Cerebellar nuclear complex (tissue), 1 donor: ENCODE measurements at places on chromosomes 13 and 19.
A peak's percentile ranks its signal among the peaks of the same experiment; 100 is the strongest.

GRCh38 chr13:113882716-113883115, 18.8 kb upstream of the GAS6 start:
- no peak for DNase-seq

GRCh38 chr19:29815231-29815630, 3.4 kb downstream of the CCNE1 start:
- DNase-seq = no peak

DNA sequence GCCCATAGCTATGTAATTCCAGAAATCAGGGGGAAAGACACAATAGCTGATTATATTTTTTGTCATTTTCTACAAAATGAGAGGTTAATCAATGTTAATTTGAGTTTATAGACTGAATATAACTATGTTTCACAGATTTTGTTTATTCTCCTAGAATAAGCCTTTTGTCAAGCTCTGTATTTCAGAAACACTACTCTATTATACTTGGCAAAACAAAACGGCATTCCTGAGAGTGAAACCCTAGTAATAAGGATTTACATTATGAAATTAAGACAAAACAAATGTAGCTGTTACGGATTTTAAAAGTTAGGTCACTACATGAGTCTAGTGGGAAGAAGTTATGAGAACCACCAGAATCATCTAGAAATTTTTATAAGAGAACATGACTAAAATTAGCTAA, 334.2 kb downstream of the KLF12 start:
- DNase-seq = no peak

DNA sequence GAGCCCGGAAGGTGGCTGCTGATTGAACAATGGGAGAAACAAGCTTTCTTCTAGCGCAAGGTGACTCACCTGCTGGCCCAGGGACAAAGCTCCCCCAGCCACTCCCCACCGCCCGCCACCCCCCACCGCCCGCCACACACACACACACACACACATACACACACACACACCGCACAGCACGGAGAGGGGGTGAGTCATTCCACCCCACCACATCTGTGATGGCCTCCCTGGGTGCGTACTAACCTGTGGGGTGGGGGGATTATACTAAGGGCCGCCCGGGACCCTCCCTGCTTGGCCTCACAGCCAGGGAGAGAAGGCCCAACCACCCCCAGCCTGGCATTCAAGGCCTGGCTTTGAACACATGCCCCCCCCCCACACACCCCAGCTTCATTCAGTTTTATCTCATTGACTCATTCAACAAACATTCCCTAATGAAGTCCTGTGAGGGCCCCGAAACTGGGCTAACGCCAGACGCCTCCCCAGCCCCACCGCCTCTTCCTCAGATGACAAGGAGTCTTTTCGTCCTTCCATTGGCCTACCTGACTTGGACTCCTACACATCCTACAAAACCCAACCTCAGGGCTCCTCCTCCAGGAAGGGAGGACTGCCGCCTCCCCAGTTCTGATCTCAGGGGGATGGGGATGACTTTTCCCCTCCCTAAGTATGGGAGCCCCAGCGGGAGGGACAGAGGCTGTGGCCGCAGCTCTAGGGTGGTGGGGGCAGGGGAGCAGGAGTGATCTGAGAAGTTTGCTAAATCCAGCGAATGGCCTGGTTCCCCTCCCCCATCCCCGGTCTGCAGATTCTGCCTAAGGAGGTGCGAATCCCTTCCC, 5.8 kb upstream of the ONECUT3 start:
- DNase-seq = no peak

GRCh38 chr19:32869966-32870573, 503 bp upstream of the SLC7A9 start:
- no peak for DNase-seq

DNA sequence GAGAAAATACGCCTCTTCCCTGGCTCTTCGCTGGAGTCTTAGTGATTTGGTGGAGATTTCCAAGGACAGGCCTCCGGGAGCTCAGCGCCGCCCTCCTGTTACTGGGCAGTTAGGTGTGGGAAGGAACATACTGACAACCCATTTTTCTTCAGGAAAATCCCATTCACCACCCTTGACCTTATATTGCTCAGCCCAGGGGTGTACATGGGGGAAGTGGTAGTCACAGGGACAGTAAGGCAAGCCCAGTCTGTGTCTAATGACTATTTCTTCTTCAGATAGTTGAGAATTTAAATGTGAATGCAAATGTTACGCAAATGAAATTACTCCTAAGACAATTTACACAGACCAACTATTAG, 119.4 kb downstream of the UQCRFS1 start:
- no peak for DNase-seq

- DNase-seq = peak; percentile 63
Observed at GRCh38 chr13:39401046-39401705, 201.8 kb downstream of the LHFPL6 start.

DNA sequence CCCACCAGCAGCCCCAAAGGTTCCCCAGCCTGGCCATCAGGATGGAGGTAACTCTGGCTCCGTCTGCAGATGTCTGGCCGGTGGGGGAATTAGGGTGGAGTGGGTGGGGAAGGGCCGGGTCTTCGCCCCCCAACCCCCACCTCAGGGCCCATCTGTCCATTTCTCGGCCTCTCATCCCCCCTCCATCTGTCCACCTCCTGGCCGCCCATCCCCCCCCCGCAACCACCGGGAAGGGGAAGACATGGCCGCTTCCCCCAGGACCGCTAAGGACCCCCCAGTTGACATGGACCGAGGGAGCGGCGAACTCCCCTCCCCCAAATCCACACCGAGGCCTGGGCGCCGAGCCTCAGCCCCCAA, 793 bp downstream of the LRFN1 start:
- no peak for DNase-seq

DNA sequence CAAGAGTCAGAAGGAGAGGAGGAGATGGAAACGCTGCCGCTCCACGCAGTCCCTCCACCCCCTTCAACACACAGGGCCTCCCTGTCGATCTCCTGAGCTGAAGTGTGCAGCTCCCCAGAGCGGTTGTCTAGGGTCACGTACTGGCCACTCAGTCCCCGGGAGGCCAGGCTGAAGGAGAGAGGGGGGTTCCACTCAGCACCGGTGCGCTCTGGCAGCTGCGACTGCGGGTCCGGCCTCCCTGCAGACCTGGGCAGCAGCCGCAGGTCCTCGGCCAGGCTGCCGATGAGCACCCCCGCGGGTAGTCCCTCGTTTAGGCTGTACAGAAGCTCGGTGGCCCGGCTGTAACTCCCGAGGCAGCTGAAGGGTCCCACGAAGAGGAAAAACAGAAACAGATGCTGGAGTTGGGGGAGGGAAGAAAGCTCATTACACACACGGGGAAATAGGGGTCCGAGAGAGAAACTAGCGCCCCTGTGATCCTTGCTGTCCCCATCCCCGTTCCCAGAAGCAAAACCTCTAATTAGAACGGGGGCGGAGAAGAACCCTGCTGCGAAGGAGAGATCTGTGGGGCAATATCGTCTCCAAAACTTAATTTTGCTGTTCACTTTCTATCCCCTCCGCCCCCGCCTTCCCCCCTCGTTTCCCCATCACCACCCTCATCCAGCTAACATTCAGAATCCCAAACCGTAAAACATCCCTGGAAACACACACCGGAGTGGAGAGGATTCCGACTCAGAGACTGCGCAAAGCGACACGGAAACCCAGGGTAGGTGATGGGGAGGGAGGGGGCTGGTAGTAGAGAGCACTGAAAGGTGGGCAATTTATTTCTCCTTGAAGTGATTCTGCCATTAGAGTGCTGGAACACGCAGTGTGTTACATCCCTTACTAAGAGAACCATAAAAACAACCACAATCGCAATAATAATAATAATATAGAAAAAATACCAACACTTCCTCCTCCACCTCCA, 1.8 kb downstream of the PCDH20 start:
- no peak for DNase-seq

DNA sequence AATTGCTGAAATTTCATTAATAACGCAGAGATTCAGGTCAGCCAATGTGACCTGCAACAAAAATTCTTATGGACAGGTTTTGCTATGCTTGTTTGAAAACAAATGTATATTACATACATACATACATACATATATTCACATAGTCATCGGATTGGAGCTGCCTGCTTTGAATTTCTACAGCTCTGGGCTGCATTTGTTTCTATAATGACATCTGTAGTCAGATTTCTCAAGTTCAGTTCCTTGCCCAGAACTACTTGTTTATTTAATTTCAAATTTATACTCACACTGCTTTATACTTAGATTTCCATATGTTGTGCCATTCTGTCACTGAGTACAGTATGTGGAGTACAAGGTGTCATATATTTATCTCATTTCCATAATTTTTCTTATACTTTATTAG, 2775.0 kb downstream of the PCDH9 start:
- no peak for DNase-seq

GRCh38 chr13:91891141-91891540, 492.7 kb downstream of the GPC5 start:
- DNase-seq = no peak

GRCh38 chr13:73717632-73718031, 416.6 kb downstream of the KLF12 start:
- DNase-seq = no peak

- no peak for DNase-seq
Observed at GRCh38 chr13:82993417-82993816, 888.9 kb downstream of the SLITRK1 start.

DNA sequence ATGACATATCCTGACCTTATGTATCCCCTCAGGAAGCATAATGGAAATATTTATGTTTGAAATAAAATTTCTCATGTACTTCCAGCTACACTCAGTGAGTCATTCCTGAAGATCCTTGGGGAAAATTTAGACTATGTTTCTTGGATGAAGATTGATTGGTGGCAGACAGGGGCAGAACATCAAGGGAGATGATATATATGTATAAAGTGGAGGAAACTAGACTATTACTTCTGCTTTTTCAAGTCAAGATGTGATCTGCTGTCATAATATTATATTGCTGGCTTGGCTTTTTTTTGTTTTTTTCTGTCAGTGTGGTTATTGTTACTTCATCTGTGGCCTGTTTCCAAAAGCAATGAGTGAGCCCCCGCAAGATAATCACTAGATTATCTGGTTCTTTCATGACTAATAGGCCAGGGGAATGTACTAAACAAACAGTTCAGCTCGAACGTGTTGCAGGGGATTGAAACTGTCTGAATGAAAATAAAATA, 87.2 kb upstream of the TNFSF11 start:
- no peak for DNase-seq

GRCh38 chr19:30046522-30046921, 104.5 kb downstream of the URI1 start:
- peak; percentile 38 for DNase-seq

DNA sequence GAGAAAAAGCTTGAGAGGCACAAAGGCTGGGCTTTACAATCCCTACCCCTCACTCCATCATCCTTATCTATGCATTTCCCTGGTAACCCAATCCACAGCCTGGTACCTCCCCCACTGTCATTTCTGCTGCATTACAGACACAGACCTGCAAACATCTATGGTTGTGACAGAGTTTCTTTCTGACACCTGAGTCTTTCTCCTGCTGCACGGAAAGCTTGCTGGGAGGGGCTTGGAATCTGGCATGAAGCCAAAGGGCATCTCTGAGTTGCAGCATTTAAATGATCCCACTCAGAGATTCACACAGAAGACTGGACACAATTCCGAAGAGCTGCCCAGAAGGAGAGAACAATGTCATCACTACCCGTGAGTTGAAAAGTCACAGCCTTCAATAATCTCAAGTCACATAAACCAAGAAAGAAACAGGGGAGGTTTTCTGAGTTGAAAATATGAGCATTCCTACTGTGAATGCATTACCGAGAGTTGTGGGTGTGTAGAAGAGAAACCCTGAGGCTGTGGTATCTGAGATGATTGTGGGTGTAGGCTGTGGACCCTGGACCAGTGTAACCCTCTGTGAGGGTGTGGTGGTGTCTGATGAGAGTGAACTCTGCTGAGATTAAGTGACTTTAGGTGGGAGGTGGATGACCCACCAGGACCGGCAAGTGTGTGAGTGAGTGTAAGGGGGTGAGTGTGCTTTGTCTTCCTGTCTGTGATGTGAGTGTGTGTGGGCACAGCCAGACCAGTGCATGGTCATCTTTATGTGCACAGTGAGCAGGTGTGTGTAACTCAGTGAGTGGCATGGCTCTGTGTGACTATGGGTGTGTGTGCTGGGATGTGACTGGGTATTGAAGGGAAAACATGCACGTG, at the start of gene LGALS14:
LGALS14 (plus strand) TSS at position 301 of the 864 bp plus-strand sequence; CDS start at position 349, 48 bp downstream.
- no peak for DNase-seq

DNA sequence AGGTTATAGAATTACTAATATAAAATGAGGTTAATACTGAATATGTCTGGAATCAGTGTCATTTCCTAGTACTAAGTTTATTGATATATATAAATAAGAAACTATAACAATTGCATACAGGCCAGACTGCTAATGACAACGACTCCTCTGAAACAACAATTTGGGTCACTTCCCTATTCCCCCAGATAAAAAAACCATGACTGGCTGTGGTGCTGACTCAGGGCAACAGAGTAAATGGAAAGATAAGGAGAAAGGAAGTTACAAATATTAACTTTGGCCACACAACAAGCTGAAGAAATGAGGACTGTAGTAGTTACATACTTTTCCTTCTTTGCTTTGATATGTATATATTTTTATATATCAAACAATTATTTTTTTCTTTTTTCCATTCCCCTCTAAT, 263.7 kb upstream of the PCDH9 start:
- no peak for DNase-seq

DNA sequence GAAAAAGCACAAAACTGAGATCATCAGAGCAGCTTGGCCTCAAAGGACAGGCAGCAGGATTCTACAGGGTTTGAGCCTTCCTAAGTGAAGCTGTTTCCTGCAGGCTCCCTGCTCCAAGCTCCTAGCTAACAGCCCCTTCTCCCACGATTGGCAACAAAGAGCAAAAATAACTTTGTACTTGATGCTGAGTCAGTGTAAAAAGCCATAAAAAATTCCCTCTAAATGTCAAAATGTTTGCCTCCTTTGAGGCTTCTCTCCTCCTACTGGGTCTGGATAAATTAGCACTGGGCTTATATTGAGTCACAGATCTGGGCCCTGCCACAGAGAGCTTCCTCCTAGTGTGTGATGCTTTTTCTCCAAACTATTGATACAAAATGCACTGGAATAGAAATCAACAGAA, 153.3 kb downstream of the TNFRSF19 start:
- no peak for DNase-seq

DNA sequence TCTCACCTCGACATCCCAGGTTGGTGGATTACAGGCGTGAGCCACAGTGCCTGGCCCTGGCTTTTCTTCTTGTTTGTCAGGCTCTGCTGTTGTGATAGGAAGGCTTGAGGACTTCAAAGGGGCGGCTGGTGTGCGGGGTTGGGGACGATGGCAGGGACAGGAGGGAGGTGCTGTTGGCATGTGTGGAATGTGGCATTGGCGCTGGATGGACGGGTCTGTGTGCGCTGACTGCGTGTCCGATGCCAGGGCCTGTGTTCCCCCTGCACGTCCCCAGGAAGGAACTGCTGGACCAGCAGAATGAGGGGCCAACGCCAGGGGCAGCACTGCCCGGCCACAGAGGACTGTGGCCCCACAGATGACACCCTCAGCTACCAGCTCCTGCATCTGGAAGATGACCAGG, 12.7 kb upstream of the PTBP1 start:
- no peak for DNase-seq
